ENCODE measurements at places on chromosomes 2 and 18.

GRCh38 chr2:239770246-239770639, 254.9 kb downstream of the NDUFA10 start:
- DNase-seq = no peak

- no peak for DNase-seq
Observed at GRCh38 chr2:241673189-241673663, 13.4 kb downstream of the DTYMK start.

GRCh38 chr2:211981451-211981850, 557.2 kb downstream of the ERBB4 start:
- DNase-seq = no peak

DNA sequence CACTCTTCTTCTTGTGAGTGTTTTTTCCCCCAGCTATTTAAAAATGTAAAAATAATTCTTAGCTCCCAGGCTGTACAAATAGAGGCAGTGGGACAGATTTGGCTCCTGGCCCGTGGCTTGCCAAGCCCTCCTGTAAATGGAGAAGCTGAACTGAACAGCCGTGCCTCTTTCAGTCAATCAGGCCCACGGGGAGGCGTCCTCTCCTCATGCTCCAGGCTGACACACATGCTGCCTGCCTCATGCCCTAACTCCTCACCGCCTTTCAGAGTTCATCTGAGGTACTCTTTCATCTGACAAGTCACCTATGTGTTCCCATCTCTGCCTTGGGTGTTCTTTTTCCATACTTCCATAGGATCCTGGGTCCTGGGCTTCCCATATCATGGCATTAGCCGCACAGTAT, 58.9 kb downstream of the BMP10 start:
- no peak for DNase-seq

DNA sequence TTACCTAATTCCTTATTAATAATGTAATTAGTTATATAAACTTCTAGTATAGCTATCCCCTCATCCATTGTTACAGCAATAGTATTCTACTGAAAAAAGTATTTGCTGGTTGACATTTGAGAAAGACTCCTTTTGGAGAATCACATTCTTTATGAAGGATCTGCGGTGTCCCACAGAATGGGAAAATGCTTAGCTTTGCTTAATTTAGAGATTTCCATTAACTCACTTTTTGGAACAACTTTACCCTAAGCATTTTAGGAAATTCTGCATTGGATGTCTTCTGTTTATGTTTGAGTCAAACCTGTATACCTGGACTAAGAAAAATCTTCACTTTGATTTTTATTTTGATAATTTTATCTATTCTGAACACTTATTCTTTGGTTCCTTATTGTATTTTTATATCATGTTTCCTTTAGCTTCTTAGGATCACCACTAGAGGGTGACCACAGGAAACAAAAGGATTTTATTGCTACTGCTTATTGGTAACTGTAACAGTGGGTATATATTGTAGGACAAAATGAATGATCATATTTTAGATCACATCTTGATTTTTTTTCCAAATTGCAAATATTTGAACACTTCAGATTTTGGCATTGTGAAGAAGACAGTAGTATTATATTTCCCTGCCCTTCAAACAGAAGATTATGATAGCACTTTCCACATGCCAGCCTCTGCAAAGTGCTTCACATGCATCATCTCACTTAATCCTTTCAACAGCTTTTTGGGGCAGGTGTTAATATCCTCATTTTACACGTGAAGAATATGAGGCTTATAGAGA, 79.6 kb downstream of the MIB1 start:
- no peak for DNase-seq

- DNase-seq = no peak
Observed at GRCh38 chr18:79544386-79544963, 135.1 kb upstream of the CTDP1 start.

DNA sequence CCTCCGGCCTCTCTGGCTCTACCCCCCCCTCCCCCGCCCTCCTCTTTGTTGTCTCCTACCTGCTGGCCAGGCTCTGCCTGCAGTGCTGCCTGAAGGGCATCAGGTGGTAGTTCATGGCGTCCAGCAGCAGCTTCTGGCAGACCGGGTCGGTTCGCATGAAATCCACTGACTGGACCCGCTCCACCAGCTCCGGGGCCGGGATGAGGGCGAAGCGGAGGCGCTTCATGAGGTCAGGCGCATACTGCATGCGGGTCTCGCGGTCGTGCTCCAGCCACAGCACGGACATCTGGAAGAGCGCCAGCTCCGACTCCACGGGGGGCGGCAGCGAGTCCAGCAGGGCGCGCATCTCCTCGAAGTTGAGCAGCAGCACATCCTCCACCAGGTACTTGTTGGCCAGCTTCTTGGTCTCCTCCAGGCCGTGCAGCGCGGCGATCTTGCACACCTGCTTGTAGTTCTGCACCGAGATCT, 3.2 kb downstream of the KLHL14 start:
- DNase-seq = no peak

GRCh38 chr2:215621381-215621780, 185.5 kb upstream of the FN1 start:
- no peak for DNase-seq

- no peak for DNase-seq
Observed at GRCh38 chr18:47809420-47809819, 121.0 kb downstream of the SMAD2 start.

DNA sequence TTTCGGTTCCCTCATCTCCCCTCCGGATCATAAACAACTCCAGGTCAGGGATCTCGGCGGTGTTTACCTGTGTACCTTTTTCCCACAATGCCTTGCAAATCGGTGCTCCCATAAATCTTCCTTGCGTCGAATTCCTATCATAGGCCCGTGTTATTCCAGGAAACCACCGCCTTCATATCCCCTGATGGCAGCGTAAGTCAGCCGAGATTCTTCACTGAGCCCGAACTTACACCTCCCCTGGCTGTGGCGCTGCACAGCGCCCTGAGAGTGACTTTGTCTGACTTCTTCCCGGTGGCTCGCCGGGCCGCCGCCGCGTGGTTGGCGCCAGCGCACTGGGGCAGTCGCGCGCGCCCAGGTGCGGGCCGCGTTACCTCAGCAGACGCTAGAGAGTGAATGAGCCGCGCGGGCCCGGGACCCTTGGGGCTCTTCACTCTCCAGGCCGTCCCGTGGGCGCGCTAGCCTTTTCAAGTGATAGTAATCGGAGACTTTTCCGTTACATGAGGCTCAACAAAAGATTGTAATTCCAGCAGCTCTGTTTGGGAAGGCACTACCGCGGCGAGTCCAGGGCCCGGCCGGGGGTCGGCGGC, 101.6 kb downstream of the SPTBN1 start:
- DNase-seq = peak; percentile 74

- DNase-seq = no peak
Observed at GRCh38 chr2:132734961-132735360, 65.0 kb upstream of the LYPD1 start.

GRCh38 chr18:37778417-37779165, 213.0 kb upstream of the CELF4 start:
- peak; percentile 3 for DNase-seq

DNA sequence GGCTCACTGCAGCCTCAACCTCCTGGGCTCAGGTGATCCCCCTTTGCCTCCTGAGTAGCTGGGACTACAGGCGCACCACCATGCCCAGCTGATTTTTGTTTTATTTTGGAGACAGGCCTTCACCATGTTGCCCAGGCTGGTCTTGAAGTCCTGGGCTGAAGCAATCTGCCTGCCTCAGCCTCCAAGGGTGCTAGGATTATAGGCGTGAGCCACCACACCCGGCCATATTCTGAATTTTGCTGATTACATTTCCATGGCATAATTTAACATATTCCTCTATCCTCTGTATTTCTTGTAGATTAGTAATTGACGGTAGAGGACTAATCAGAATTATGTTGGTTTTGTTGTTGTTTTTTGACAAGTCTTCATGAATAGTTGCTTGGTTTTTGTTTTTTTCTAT, 50.6 kb downstream of the MEX3C start:
- DNase-seq = no peak

GRCh38 chr2:185857691-185858090, 119.1 kb downstream of the FSIP2 start:
- no peak for DNase-seq

- no peak for DNase-seq
Observed at GRCh38 chr2:162291748-162292147, 26.7 kb downstream of the IFIH1 start.

DNA sequence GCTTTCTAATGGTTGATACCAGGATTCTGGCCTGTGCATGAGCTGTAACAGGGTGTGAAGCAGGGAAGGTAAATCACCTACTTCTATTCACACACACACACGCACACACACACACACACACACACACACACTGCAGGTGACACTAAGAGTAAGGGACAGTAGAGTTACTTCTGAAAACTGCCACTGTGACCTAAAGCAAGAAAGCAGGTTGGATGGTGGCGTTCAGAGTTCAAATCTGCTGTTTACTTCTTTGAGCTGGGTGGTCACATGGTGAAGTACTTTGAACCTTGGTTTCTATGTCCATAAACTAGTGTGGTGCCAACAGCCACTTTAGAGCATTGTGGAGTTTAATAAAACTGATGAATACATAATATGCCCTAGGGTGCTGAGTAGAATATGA, 248.0 kb downstream of the PIEZO2 start:
- no peak for DNase-seq

- DNase-seq = no peak
Observed at GRCh38 chr2:124798551-124798950, 773.5 kb downstream of the CNTNAP5 start.

- DNase-seq = no peak
Observed at GRCh38 chr2:11387100-11387390, 42.6 kb upstream of the ROCK2 start.

GRCh38 chr2:102013206-102014040, 21.7 kb downstream of the IL1R2 start:
- DNase-seq = no peak

DNA sequence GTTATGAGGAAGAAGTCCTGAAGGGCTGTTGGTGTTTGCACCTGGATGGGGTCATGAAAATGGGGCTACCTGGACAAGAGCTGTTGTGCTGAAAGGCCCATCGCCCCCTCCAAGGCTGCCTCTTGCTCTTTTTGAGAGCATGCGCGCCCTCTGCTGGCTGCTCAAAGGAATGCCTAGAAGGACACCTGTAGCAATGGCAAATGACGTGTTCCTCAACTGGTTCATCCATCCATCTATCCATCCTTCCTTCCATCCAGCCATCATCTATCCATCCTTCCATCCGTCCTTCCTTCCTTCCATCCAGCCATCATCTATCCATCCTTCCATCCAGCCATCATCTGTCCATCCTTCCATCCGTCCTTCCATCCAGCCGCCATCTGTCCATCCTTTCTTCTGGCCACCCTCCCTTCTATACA, 17.2 kb upstream of the RPL31 start:
- peak; percentile 70 for DNase-seq

DNA sequence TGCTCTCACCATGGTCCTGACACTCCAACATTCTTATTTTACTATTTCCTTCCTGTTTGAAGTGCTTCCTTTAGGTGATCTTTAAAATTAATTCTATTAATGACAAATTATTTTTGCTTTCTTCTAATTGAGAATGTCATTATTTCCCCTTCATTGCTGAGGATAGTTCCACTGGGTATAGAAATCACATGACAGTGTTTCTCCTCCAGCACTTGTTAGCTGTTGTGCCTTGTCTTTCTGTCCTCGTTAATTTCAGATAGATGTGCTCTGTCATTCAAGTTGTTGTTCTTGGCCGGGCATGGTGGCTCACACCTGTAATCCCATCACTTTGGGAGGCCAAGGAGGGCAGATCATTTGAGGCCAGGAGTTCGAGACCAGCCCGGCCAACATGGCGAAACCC, 321.0 kb upstream of the RAB6C start:
- no peak for DNase-seq

DNA sequence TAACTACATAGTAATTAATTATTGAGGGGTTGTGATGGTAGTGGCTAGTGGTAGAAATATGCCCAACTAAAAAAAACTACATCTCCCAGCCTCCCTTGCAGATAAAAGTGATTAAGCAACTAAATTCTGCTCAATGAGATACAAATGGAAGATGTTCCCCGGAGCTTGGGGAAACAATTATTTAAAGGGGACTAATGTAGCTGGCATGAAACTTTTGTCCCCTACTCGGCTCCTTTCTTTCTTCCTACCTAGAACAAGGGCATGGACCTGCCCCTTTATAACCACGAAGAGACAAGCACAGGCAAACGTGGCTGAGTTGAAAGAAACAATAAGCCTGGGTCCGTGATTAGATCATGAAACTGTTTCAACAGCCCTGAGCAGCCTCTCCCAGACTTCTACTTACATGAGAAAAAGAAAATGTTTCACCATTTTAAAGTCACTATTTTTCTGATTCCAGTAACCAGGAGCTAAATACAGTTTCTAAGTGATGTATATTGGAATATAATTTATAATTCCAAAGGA, 236.9 kb downstream of the SCG2 start:
- no peak for DNase-seq

- DNase-seq = no peak
Observed at GRCh38 chr2:101096619-101097142, 54.5 kb downstream of the TBC1D8 start.

DNA sequence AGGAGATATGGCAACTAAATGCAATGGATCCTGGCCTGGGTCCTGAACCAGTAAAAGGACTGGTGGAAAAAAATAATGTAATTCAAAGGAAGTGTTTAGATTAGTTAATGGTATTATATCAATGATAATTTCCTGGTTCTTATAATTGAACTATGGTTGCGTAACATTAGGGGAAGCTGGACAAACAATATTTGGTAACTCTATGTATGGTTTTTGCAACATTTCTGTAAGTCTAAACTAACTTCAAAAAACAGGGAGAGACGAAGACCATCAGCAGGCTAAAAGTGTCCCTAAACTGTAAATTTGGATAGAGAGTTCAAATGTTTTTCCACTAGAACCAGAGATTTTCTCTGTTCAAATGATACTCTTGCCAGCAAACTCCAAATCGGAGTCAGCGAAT, 36.9 kb downstream of the KLF7 start:
- DNase-seq = no peak

GRCh38 chr2:238399094-238399493, 27.6 kb upstream of the ASB1 start:
- DNase-seq = no peak

DNA sequence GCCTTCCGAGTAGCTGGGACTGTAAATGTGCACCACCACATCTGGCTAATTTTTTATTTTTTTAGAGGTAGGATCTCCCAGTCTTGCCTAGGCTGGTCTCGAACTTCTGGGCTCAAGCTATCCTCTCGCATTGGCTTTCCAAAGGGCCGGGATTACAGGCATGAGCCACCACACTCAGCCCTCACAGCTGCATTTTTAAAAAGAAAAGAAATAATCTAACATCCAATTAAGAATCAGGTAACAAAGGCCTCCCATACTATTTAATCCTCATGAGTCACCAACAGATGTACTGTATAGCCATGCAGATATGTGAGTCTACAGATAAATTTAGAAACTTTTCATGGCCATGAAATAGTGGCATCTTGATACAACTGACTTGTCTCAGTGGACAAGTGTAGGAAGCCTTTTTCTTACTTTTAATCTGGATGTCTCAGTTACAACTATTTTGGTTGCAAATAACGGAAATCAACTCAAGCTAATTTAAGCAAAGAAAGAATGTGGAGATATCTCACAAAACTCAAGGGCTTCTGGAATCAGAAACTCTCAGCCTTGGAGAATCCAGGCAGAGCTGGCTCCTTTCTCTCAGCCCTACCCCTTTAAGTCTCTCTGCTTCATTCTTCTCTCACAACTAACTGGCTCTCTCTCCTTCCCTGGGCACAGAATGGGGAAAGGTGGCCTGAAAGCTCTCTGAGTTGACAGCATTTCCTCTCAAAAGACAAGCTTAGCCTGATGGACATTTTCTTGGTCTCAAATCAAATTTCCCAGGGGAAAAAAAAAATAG, 12.8 kb upstream of the PPM1B start:
- DNase-seq = no peak

All from CD4-positive, alpha-beta T cell treated with Interleukin-15 for 4 hours (primary cell).